ENCODE measurements at places on chromosomes 2 and 18.

DNA sequence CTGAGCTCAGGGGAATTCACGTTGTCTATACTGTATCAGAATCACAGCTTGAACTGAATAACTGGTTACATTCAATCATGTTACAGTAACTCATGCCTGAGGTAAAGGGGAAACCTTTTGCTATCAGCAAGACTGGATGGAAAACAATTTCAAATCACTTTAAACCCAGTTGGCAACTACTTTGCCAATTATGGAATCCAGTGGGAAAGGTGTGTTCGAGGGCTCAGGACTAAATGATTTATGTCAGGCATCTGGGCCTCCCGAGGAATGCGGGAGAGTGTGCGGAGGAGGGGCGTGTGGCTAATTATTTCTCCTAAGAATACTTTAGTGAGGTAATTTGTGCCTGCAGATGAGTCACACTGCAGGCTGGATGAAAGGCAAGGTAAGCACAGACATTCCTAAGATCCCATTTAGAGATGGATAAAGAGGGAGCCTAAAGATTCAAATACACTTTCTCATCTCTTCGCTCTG is 100.1 kb downstream of the HRH4 start:
- peak; percentile 56 for DNase-seq

- DNase-seq = no peak
Measured at GRCh38 chr2:170165129-170165528, 12.8 kb upstream of the MYO3B start.

DNA sequence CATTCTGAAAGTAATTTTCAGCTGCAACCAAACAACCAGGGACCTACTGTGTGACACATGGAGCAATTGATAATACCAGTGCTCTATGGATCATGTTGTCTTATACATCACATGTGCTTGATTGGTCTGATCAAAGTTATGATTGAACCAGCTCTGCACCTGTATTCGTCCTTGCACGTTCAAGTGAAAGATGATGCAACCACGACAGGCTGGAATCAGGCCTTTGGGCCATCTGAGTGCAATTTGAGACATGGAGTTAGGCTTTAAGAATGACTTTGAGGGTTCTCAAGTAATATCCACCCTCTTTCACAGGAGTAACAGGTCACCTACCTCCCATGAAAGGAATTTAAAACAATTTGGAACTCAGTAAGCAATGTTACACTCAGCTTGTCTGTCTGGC is 165.2 kb downstream of the SLC8A1 start:
- DNase-seq = no peak

DNA sequence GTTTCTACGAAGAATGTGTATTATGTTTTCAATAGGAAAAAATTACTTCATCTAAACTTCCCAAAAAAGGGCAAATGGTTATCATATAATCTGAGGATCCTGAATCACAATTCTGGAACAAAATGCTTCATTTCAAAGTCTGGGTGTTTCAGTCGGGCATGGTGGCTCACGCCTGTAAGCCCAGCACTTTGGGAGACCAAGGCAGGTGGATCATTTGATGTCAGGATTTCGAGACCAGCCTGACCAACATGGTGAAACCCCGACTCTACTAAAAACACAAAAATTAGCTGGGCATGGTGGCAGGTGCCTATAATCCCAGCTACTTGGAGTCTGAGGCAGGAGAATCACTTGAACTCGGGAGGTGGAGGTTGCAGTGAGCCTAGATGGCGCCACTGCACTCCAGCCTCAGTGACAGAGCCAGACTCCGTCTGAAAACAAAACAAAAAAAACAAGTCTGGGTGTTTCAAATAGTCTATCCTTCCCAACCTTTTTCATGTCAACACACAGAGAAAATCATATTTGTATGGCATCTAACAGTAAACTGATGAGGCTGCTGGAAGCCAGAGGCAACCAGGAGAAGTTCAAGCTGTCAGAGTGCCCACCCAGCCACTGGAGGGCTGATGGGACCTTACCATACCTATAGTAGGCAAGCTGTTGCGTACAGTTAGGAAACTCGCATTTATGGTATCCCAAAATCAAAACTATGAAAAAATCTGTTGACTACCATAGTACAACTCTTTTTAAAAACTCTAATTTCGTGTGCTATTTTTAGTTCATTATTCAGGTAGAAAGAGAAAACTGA is 14.6 kb downstream of the NBAS start:
- DNase-seq = no peak

DNA sequence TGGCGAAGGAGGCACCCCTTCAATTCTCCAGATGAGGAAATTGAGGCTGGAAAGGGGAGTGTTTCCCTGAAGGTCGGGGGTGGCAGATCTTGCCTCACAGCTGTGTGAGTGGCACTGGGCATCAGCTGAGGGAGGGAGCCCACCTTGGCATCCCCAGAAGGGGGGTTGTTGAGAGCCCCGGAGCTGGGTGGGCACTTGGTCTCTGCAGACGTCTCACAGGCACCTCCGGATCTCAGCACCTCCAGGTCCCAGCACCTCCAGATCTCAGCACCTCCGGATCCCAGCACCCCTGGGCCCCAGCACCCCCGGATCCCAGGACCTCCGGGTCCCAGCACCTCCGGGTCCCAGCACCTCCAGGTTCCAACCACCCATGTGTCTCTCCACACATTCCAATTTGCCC is 137.9 kb downstream of the NFATC1 start:
- no peak for DNase-seq

GRCh38 chr18:79786786-79787526 is 10.8 kb upstream of the KCNG2 start:
- DNase-seq = no peak

DNA sequence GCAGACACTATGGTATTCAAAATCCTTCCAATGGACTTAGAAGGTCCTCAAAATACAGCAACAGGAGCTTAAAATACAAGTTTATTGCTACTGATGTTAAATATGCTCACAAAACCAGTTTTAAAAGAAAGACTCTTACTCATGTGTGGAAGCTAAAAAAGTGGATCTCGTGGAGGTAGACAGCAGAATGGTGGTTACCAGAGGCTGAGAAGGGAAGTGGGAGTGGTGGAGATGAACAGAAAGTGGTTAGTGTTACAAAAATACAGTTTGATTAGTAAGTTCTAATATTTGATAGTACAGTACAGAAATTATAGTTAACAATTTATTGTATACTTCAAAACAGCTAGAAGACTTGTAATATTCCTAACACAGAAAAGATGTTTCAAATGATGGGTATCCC is 12.1 kb downstream of the ADAM17 start:
- DNase-seq = no peak

GRCh38 chr18:50982086-50982801 is 14.4 kb downstream of the ELAC1 start:
- no peak for DNase-seq

DNA sequence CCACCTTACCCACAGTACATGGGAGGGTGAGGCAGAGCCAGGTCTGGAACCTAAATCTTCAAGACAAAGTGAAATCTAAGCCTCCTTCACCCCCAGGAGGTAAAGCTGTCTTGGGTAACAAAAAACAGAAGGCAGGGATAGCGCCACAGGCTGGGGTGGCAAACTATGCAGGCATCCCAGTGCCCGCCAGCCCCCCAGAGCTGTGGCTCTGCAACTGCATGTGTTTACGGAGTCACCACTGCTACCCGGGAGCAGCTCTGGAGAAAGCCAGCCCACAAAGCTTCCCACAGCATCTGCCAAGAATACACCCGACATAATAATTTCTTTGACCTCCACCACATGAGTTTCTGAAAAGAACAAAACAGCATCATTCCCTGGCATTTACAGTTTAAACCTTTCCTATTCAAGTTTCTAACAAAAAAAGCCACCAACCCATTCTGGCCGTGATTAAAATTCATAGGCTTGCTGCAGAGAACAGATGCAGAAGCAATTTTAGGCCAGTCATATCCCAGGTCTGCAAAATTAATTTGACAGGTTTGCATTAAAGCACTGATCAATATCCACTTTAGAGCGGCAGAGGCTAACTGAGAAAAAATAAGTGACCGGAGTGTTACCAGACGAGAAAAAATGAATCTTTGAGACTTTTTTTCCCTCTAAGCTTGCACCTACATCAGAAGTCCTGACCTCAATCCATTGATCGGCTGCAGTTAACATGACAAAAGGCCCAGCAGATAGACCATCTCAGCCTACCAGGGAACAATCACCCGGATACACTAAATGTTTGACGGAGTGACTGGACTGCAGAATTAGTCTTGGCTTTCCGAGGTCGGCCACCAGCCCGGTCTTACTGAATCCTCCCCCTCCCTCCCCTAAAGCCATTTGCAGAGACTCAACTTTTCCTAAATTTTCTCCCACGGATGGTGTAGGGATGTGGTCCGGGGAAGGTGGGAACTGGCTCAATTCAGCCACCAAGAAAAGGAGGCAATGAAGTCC is 309.6 kb upstream of the SKOR2 start:
- no peak for DNase-seq

- DNase-seq = peak; percentile 65
Measured at GRCh38 chr2:217919781-217920351, 82.9 kb downstream of the TNS1 start.

DNA sequence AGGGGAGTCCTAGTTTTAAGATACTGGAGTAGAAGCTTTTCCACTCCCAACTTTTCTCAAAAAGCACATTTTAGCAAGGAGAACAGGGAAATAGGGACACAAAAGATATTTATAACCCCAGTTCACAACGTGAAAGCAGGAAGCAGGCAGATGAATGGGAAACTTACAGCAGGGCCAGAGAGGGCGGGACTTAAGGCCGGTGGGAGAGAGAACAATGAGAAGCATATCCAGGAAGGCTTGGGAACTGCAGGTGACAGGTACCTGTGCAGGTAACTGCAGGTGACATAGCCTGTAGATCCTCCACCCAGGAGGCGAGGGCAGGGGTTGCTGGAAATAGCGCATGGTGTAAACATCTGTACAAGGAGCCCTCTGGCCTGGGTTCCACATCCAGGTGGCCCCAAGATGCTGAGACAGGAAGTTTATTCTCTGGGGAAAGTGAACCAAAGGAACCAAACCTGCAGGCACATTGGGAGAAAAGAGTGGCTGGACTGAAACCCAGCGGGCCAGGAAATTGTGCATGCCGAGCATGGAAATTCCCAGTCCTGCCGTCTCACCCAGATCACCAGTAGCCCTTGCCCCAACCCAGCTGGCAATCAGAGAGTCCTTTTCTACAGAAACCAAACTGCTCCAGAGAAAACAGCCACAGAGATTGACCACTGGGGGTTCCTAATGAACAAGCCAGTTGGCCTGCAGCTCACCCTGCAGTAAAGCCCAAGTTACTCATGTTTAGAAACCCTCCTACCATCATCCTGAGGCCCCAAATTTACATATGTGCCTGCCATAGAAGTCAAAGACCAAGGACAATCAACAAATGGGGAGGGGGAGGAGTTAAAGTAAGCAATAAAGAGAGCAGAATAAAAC is 24.3 kb upstream of the COL6A3 start:
- DNase-seq = no peak

- DNase-seq = peak; percentile 38
Measured at GRCh38 chr2:227163485-227163997, 464 bp downstream of the COL4A4 start.

- DNase-seq = no peak
Measured at GRCh38 chr2:191991442-191991841, 144.6 kb upstream of the CAVIN2 start.

GRCh38 chr2:176136374-176137251 is 7.1 kb downstream of the HOXD8 start:
- peak; percentile 55 for DNase-seq

GRCh38 chr2:113169586-113169985 is 4.2 kb upstream of the PSD4 start:
- DNase-seq = no peak

- DNase-seq = no peak
Measured at GRCh38 chr18:48641981-48642380, 103.2 kb downstream of the CTIF start.

DNA sequence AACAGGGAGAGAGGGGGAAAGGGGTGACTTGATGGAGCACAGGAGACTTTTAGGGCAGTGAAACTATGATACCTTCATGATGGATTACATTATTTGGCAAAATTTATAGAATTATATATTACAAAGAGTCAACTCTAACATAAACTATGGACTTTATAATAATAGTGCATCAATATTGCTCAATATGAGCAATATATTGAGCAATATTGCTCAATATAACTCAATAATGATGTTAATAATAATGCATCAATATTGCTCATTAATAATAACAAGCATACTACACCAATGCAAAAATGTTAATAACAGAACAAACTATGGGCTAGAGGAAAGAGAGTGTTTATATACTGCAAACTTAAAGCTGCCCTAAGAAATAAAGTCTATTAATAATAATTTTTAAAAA is 3.1 kb upstream of the UNC80 start:
- DNase-seq = no peak

DNA sequence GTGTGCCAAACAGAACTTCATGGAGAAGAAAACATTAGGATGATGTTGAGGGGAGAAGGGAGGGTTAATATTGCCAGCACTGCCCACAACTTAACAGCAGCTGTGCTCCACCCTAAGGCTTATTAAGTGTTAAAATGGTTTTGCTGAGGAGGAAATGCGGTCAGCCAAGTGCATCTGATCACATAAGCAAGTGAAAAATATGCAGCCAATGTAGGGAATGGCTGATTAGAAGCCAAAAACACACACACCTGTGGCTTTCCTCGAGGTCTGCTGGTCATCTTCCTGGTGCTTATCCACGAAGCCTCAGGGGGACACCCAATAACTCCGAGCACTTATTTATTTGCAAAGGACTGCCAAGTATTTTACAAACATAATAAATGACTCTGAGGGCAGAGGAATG is 66.3 kb upstream of the GPR45 start:
- DNase-seq = no peak

DNA sequence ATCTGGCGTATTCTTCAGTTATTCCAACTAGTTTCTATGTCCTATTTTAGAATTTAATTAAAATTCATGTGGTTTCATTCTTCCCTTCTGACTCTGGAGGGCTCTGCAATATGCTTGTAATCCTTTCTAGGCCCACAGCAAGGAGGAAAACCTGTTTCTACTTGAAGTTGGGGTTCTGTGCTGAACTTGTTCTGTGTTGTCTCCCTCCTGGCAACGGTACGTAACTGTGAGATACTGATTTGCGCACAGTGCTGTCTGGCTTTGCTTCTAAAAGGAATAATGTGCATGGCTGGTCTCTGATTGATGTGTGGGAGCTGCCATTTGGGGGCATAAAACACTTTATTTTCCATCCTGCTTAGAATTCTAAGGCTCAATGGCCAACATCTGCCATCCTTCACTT is 81.7 kb downstream of the NABP1 start:
- DNase-seq = no peak

DNA sequence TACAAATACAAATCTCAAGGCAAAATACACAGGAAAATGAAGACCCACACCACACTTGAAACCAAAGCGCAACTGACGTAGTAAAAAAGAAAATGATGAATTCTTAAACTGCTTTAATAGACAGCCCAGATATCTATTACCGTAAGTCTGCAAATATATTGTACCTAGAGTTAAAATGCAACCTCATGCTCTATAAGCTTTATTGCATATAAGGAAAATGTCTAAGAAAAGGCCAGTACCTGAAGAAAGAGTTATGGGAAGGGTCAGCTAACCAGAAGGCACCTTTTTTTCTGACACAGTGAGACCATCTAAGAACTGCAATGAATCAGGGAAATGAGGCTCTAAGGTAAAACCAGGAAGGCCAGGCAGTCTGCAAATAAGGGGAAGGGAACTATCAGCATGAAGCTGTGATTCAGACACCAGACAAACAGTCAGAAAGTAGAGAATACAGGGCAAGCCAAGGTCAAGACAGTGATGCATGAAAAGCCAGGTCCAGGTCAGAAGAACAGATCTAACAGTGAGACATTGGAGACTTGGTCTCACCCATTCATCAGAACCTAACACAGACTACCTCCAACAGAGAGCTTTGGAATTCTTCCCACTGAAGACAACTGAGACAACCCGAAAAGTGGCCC is 46.9 kb downstream of the PDE11A start:
- no peak for DNase-seq

GRCh38 chr2:70977605-70978205 is 725 bp upstream of the ANKRD53 start:
- no peak for DNase-seq
